ENCODE measurements at places on chromosomes 6 and 20. TPM values are rescaled to one million over a fixed set of nuclear protein-coding genes. Genes with fewer than 3 reads are reported as not detected.

MCCD1 gene
- total RNA-seq, result not detected

TDRD6 gene
- total RNA-seq, result 0.12 TPM

LRRC73 gene
- total RNA-seq, result 0.16 TPM

NFATC2 gene
- 1.8 TPM for total RNA-seq

TEAD3 gene
- 16.0 TPM for total RNA-seq

All from hair follicle dermal papilla cell (primary cell).